ENCODE measurements at places on chromosomes 3 and 15.

- no peak for DNase-seq
Measured at GRCh38 chr3:149489060-149489690, 14.7 kb downstream of the TM4SF4 start.

DNA sequence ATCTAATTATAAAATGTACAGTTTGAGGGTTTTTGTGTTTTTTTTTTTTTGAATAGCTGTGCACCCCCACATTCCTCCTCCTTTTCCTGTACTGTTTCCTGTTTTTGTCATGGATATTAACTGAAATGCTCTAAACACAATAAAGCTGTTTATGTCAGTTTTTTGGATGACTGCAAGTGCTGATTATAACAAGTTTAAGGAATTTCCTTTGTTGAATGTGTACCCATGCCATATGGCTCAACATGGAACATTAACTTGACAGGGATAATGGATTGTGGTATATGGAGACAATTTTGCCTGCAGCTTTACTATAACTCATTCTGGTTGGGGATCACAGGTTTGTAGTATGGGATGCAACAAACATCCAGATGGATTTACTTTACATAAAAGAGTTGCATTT lies 216.4 kb downstream of the TCF12 start:
- no peak for DNase-seq

DNA sequence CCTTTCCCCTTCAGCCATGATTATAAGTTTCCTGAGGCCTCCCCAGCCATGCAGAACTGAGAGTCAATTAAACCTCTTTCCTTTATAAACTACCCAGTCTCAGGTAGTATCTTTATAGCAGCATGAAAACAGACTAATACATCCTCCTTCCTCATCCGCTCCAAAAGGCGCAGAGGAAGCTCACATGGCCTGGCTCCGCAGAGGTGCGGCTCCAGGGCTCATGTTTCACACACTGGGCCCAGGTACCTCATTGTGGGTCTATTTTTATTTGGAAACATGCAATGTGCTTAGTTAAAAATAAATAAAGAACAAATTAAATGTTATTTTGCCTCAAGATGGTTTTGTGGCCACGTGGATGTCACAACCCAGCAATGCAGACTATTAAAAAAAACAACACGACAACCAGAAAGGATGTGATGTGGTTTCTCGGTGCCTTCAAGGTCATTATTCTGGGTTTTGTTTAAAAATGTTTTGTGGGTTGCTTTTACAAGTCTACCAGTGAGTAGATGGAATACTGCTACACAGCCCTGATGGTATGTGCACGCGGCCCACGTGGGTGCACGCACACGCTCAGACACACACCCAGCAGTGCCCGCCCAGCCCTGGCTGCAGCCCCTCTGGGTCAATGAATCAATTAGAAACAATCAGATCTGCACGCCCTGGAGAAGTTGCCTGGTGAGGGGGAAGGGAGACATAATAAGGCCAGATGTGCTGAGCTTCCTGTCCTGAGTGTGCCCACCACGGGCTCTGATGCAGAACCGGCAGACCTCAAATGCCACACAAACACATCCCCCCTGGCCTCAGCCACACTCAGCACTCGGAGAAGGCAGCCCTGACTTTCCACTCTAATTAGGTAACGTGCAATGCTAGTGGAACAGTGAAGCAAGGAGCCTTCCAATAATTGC lies 140.1 kb downstream of the ADAMTS17 start:
- no peak for DNase-seq

DNA sequence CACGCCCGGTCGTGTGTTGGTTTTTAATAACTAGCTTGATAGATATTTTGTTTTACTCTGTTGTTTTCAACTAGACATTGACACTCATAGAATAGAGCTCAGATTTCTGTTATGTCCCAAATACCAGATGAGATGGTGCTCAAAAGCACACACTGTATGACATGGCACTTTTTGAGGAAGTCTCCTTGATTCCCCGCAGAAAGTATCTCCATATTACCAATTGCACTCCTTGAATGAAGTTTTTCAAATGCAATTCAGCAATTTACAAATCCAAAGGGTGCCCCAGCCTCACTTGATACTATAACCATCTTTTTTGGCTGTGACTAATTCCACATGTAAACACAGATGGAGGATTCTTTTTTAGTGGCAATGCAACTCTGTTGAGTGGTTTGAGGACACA lies 92.0 kb upstream of the IGF1R start:
- DNase-seq, result no peak

DNA sequence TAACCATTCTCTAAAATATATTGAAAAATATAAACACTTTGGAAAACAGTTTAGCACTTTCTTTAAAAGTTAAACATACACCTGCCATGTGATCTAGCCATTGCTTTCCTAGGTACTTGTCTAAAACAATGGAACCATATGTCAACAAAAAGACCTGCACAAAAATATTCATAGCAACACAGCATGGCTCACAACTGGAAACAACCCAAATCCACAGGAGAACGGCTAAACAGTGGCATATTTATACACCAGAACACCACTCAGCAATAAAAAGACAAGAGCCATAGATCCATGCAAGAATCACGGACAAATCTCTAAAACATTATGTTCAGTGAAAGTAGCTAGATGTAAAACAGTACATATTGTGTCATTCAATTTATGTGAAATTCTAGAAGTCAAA lies 221.3 kb upstream of the UBE2E2 start:
- DNase-seq, result no peak

DNA sequence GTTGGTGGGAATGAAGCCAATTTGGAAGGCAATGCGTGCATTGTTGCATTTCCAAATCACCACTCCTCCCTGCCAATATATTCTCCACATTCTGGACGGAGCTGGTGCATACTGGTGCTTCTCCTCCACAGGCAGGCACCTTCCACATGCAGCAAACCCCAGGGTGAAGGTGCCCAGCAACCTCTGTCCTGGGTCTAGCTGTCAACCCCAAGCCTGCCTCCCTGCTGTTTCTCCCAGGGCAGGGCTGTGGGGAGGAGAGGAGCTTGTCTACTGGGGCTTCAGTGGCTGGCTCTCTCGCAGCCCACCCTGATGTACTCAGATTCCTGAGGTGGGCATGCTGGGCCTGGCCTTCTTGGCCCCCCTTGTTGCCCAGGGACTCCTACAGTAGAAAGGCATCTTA lies 20.1 kb downstream of the GASK1A start:
- no peak for DNase-seq

DNA sequence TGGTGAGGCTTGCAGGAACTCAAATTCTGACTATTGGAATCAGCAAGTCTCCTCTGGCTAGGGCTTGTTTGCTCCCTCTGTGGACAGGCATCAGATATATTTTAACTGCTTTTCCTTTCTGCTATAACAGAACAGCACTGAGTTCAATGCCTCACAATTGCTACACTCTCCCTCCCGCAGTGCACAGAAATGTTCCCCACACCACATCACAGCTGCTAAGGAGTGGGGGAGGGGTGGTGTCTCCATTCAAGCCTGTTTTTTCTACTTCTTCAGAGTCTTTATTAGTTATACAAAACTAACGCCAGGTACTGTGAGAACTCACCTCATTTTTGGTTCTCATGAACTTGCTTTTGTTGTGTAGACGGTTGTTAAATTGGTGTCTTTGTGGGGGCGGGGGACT lies 68.5 kb downstream of the BCHE start:
- DNase-seq, result no peak

DNA sequence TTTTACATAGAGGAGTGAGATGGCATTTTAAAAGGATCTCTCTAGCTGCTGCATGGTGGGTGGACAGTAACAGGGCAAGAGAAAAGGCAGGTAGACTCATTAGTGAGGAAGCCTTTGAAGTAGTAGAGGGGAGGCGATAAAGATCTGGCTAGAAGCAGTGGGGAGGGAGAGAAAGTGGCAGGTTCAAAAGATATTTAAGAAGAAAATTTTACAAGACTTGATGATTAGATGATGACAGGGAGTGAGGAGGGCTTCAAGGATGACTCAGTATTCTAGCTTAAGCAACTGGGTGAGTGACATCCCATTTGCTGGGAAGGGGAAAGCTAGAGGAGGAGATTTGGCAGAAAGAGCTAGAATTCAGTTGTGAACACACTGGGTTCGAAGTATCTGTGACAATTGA lies 3.8 kb upstream of the BRPF1 start:
- DNase-seq, result no peak

GRCh38 chr3:146156095-146156494 lies 4.9 kb downstream of the PLOD2 start:
- DNase-seq, result peak; percentile 19

- no peak for DNase-seq
Measured at GRCh38 chr3:13161021-13161759, 88.0 kb upstream of the IQSEC1 start.

DNA sequence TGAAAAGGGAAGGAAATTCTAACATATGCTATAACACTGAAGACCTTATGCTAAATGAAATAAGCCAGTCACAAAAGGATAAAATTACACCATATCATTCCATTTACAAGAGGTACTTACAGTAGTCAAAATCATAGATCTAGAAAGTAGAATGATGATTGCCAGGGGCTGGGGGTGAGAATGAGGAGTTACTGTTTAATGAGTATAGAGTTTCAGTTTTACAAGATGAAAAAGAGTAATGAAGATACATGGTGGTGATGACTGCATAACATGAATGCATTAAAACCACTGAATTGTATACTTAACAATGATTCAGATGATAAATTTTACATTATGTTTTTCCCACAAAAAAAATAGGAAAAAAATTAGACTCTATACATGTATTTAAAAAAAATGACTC lies 152.6 kb downstream of the SCAPER start:
- no peak for DNase-seq

GRCh38 chr3:34844323-34844620 lies 795.1 kb upstream of the ARPP21 start:
- DNase-seq, result no peak

GRCh38 chr3:4999531-5000184 lies 20.4 kb downstream of the BHLHE40 start:
- DNase-seq, result no peak

GRCh38 chr15:43702174-43702573 lies 8.5 kb downstream of the CKMT1A start:
- DNase-seq, result no peak

GRCh38 chr15:34815836-34816235 lies 20.5 kb upstream of the ACTC1 start:
- DNase-seq, result no peak

GRCh38 chr15:51133140-51133765 lies 38.5 kb upstream of the TNFAIP8L3 start:
- DNase-seq, result no peak

DNA sequence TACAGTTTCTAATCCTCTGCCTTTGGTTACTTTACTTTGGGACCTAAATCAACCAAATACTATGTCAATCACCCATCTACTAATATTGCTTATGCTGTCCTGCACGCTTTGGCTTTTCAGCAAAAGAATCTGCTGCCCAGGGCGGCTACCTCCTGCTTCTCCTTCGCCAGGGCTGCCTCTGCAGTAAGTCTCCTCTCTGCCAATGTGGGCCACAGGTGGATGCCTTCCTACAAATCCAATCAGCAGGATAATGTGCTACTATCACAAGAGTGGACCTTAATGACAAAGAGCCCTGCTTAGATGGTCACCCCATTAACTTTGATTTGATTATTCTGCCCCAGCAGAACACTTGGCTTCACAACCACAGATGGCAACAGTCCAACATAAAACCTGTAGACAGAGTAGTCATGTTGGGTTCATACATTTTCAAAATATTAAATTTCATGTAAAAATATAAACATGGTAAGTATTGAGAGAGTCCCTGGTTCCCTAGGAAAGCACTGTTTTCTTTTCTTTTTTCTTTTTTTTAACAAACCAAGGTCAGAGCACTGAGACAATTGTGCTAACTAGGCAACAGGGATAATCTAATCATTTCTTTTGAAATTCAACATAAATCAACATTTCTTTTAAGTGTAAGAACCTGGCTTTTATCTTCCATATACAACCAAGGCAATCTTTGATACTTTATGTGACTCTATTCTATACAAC lies 298.3 kb downstream of the ZBTB20 start:
- DNase-seq, result no peak

DNA sequence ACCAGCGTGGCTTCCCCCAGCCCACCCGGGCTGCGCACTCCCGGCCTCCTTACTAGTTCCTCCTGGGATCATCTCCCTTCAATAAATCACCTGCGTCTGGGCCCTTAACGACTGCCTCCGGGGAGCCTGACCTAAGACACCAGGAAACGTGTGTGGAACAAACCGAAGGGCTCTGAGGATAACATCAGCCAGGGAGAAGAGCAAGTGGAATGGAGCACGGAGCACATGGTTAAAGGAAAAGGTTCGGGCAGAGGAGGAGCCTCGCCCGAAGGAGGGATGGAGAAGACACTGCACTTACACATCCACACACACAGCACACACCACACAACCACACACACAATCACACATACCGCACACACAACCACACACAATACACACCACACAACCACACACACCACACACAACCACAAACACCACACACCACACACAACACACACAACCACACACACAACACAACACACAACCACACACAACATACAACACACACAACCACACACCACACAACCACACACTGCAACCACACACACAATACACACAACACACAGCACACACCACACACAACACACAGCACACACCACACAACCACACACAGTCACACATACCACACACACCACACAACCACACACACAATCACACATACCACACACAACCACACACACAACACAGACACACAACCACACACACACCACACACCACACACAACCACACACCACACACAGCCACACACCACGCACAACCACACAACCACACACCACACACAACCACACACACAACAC lies 24.7 kb downstream of the CPN2 start:
- DNase-seq, result no peak

GRCh38 chr15:52115598-52116427 lies 3.2 kb upstream of the BCL2L10 start:
- no peak for DNase-seq

GRCh38 chr3:182568876-182569275 lies 224.4 kb upstream of the ATP11B start:
- peak; percentile 21 for DNase-seq

GRCh38 chr3:52925405-52926313 lies 28.3 kb upstream of the STIMATE start:
- DNase-seq, result no peak

DNA sequence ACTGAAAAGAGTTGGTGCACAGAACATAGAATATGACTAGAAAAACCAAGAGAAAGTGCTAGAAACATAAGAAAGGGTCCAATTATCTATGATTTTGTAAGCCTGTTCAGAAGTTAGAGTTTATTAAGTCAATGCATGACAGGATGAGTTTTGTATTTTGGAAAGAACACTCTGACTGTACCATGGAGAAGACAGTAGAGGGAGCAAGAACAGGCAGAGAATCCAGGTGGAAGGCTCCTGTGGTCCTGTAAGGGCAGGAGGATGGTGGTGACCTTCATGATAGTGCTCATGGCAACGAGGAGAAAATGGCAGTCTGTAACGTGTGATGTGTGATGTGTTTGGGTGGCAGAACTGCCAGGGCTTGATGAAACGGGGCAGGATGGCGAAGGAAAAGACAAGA lies 249.1 kb downstream of the CTNNB1 start:
- no peak for DNase-seq
